ENCODE measurements at places on chromosomes 2 and 18. TPM values are rescaled to one million over a fixed set of nuclear protein-coding genes. Genes with fewer than 3 reads are reported as not detected.

Gene OSR1
- total RNA-seq, result not detected

Gene DOK1
- total RNA-seq, result 41.4 TPM

Gene MC4R
- not detected for total RNA-seq

Gene SLC40A1
- 0.39 TPM for total RNA-seq

Gene BUB1
- 1.6 TPM for total RNA-seq

Gene DYSF
- 0.17 TPM for total RNA-seq

Gene CDH19
- not detected for total RNA-seq

Gene DSG2
- total RNA-seq, result not detected

Gene CYTIP
- 358 TPM for total RNA-seq

Gene TUBB8B
- 0.49 TPM for total RNA-seq

Gene GALR1
- total RNA-seq, result not detected

Gene IL1R1
- total RNA-seq, result not detected

Gene EIF2AK3
- total RNA-seq, result 57.9 TPM

Gene ATP6V1C2
- 8.1 TPM for total RNA-seq

Gene TUBA4B
- not detected for total RNA-seq

Gene SLC38A11
- total RNA-seq, result 5.4 TPM

Gene CHRNG
- not detected for total RNA-seq

Gene GREB1
- 0.39 TPM for total RNA-seq

Gene RGPD3
- 0.37 TPM for total RNA-seq

Gene MC5R
- not detected for total RNA-seq

Data from B cell (primary cell).